NCI-H82 (cell line): ENCODE measurements at places on chromosomes 11 and 22.

DNA sequence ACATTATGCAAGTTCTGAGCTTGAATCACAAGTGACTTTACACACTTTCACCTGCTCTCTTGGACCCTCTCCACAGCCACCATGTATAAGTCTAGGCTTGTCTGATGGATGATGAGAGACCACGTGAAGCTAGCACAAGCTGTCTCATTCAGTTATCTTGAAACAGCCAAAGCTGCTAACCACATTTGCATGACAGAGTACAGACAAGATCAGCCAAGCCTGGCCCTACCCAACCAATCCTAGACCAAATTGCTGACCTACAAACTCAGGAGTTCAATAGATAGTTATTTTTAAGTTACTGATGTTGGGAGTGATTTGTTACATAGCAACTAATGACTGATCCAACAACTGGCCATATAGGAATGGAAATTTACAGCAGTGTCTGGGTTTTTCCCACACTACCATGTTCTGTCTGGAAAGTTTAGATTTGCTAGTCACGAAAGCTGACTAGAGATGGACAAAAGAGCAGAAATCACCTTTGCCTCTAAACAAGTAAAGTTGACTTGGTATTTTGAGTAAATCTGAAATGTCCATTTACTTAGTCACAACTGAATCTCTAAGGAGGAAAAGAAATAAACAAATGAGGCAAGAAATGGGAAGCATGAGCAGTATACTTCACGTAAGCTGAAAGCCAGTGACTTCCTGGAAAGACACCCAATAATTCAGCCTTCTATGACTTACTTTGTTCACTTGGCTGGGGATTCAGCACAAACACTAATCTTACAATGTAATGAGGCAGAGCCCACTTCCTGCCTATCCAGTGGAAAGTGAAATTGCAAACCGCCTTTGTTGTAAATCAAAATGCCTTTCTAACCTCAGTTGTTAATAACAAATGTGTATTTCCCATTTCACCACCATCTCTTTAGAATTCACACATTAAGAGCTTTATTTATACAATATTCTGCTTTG lies 101.7 kb downstream of the FAM181B start:
- no peak for DNase-seq

DNA sequence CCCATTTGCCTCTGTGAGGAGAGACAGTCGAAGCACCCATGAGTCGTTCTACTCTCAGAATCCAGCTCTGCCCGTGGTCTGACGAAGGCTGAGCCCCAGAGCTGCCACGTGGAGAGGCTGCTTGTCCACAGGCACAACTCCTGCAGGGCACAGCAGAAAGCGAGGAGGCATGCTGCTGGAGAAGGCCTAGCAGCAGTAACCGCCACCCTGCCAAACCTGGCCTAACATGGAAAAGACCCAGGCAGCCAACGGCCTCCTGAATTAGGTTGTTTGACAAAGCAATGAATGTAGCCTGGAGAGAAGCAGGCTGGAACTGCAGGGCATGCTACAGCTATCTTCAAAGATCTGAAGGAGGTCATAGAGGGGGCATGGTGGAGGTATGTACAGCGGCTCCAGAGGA lies 89.7 kb downstream of the SNX19 start:
- DNase-seq, result no peak

DNA sequence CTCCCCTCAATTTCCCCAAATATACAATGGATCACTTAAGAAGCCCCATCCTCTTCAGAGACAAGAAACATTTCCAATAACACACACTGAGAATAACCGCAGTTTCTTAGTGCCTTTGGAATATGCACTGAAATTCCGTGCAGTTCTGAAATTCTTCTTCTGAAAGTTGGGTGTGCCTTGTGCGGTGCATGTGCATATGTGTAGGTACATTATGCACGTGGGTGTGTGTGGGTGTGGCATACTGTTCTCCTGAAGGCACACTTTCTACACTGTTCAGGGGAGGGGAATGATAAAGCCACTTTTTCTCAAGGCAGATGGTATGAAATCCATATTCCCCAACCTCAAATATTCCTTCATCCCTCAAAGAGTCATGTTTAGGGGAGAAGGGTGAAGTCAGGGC lies 1.7 kb downstream of the EXPH5 start:
- DNase-seq, result no peak

- DNase-seq, result peak; percentile 19
These were observed 21.1 kb downstream of the MRGPRD start for GRCh38 chr11:68959465-68960293.

DNA sequence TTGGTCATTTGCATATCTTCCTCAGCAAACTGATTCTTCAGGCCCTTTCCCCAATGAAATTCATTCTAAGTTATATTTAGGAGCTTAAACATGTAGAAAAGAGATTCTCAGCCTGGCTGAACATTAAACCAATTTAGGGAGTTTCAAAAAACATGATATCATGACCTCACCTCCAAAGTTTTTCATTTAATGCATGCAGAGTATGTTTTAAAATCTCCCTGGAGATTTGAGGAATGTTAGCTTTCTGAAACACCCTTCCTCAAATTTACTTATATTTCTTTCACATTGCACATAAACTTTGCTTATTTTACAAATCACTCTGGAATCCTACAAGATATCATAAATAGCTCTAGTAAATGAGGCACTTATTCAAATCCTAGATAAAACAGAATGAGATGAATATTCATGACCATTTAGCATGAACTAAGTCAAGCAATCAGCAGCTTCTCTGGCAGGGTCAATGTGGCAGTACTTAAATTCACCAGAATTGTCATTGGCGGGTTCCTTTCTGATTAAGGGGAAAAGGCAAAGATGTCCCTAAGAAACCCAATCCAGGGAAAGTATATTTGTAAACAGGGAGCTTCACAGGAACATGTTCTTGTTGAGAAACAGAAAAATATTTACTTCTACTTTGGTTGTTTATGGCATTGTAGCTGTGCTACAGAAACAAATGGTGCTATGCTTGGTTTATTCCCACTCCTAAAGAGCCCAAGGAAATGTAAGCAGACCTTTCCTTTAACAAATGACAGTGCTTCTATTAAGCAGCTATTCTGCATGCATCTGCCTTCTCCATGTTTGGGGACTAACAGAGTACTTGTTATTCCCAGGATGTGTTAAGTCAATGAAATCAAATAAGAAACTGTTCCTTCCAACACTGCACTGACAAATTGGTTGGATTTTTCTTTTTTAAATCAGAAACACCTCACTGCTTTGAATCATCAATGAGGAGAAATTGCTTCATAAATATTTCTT lies 162.3 kb downstream of the C11orf87 start:
- DNase-seq, result no peak

DNA sequence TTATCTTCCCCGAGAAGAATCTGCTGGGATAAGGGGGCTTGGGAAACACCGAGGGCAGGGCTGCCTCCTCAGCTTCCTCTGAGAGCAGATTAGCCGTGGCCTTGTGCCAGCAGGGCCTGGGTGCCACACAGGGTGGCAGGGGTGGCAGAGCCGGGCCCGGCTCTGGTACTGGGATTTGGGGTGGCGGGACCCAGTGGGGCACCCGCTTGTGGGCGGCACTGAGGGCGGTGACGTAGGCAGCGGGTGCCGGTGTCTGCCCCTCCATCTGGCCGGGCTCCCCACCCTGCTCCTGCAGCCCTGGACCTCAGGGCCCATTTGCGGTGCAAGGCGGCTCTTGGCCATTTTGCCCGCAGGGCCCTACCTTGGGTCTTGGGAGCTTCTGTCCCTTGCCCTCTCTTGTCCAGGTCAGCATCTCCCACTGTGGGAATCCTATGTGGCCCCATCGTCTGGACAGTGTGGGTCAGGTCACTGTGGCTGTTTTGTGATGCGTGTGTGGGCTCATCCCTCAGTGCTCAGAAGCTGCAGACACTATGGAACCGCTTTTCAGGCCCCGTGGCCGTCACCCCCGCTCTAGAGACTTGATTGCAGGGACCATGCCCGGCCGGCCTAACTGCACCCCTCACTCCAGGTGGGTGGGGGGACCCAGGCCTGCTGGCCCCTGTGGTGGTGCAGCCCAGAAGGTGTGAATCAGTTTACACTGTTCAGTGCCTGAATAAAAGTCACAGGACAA lies 29.7 kb upstream of the KRTAP5-6 start:
- DNase-seq, result no peak

GRCh38 chr11:58980159-58980843 lies 41.0 kb downstream of the GLYATL1 start:
- no peak for DNase-seq

- no peak for DNase-seq
These were observed 45.4 kb upstream of the CCDC188 start for GRCh38 chr22:20196094-20196842.

DNA sequence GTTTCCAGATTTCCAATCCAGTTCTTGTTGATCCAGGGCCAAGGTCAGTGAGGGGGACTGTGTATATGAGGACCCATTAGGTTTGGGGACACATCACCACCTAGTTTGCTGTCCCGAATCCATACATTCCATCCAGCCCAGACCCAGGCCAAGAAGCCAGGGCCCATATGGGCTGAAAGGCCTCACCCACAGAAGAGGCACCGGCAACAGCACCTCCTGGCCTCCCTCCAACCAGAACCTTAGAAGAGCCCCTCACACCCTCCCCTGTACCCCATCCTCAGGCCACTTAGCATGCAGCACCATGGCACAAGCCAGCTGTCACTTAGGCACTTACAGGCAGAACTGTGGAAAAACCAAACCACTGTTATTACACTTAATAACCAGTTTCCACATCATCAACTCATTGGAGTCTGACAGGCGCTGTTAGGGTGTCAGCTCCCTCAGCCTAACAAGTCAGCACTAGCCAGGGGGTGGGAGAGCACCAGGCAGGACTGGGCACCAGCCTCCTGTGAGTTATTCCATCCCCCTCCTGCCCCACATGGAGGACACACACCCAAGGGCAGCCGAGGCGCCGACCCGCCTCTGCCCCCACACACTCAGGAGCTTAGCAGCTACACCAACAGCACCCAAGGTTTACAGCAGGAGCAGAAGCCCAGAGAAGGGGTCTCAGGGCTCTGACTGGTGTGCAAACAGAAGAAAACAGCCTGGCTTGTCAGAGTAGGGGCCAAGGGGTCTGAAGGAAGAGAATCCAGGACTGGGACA lies 132.0 kb downstream of the BUD13 start:
- DNase-seq, result no peak

GRCh38 chr11:58318532-58318931 lies 40.3 kb downstream of the OR5B17 start:
- no peak for DNase-seq

- DNase-seq, result no peak
These were observed 305.9 kb downstream of the BRD1 start for GRCh38 chr22:49521787-49522224.

DNA sequence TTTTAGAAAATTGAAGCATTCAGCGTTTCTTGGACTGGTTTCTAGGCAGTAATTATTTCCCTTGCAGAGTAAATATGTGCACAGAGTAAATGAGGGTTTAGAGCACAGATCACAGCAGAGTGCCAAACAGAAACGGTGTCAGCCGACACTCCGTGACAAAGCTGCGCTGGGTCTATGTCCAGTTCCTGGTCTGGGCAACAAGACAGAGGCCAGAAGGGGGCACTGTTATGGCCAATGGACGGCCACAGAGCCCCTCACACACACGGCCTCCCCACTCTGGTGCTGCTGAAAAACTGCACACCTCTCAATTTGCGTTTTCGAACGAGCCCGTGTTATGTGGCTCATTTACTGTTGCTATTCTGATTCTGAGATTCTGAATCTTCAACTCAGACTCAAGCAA lies 180.7 kb downstream of the MPPED1 start:
- DNase-seq, result peak; percentile 37

- DNase-seq, result no peak
These were observed 4.8 kb upstream of the C11orf97 start for GRCh38 chr11:94507485-94507884.

DNA sequence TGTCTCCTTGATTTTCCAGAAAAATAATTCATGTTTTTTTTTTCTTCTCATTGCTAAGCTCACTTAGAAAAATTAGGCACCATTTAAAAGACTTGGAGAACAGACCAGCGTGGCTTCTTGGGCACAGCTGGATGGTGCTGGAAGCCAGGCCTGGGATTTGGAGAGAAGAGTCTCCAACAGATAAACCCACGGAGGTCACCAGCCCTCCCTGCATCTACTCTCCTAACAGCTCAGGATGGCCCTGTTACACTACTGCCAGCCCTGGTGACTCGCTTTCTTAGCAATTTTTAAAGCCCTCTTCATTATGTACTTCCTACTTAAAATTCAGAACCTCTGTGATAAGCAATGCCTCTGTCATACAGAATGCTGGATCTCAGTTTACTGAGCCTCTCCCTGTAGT lies 1.7 kb downstream of the PTH start:
- no peak for DNase-seq

GRCh38 chr11:77287136-77287535 lies 14.3 kb downstream of the GDPD4 start:
- no peak for DNase-seq

DNA sequence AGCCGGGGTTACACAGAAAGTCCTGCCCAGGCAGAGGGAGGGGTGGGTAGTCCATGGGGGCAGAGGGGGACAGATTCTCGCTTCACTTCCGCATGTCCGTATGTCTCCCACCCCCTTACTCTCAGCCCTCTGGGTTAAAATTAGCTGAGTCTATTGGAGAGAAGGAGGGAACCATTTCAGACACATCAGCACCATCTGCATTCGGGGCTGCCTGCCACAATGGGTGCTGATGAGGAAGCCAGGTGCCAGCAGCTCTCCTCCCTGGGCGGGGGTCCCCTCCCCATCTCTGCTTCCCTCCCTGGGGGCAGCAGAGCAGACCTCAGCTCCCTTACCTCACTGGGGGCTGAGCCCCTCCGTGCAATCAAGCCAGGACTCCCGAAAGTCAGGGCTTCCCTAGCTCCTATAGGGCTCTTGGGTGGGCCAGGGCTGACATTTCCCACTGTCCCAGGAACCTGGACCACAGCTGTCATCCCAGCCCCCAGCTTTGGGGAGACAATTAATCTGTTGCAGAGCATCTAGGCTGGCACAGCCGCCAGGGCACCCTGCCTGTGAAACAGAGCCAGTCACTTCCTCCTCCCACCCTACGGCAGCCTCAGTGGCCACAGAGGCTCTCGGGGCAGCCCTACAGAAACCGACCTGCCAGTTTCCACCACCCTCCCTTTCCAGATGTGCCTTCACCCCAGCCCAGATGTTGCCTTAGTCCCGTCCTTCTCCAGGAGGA lies 67.3 kb downstream of the PDE2A start:
- no peak for DNase-seq

- DNase-seq, result peak; percentile 68
These were observed 1.0 kb downstream of the CCDC85B start for GRCh38 chr11:65891219-65892136.

DNA sequence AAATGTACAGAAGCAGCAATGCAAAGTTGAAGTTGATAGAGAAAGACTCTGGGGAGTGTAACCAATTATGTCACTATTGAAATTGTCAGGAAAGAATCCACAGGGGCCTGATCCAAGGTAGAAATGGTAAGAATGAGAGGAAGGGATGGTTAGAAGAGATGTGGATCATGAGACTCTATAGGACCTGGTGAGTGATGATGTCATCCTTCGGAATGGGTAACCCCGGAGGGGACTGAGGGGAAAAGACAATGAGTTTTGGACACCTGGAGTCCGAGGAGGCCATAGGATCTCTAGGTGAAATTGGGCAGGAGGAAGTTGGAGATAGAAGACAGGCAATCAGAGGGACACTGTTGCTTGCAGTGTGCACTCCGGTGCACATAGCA lies 6.3 kb upstream of the TIMP3 start:
- no peak for DNase-seq
